Urinary bladder (tissue), 4 donors: ENCODE measurements at places on chromosomes 2 and 18. TPM values are rescaled to one million over a fixed set of nuclear protein-coding genes. Genes with fewer than 3 reads are reported as not detected.

DNA sequence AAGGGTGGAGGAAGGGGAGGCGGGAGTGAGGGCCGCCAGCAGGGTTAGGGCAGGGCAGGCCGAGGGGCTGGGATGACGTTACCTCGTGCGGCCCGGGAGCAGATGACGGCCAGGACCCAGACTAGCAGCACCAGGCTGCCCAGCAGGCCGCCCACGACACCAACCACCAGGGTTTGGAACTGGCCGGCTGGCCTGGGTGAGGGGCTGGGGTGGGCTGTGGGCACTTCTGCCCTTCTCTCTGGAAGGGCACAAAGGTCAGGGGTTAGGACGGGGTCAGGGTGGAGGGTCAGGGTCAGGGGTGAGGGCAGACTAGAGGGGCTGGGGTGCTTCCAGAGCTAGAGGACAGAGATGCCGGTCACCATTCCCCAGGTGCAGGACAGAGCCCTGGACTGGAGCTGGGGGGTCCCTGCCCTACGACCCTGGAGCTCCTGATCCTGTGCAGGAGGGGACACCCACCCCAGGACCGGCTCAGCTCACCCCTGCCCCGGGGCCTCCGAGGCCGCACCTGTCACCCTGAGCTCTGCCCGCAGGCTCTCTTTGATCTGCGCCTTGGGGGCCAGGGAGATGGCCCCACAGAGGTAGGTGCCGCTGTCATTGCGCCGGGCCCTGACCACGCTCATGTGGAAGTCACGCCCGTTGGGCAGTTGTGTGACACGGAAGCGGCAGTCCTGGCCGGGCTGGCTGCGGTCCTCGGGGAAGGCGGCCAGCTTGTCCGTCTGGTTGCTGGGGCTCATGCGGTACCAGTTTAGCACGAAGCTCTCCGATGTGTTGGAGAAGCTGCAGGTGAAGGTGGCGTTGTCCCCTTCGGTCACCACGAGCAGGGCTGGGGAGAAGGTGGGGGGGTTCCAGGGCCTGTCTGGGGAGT lies 6.3 kb downstream of the PDCD1 start:
- no peak for DNase-seq

GRCh38 chr2:144479138-144479537 lies 40.8 kb downstream of the ZEB2 start:
- no peak for DNase-seq

DNA sequence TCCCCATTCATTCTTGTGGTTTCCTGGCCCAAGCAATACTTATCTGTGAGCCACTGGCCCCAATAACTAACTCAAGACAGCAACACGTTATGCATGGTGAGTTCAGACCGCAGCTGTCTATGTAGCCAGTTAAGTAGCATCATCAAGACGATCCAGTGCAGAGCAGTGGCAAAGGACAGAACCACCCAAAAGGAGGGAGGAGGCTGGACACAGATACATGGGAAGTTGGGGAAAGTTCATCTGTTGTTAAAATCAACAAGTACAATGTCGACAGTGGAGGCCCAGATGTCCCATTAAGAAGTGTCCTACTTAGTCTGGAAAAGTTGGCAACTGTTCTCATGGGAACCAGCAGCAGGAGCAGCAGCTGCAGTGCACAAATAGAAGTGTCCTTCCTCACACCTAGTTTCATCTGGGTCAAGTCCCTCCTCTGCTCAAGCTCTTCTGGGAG lies 106.9 kb upstream of the THOC1 start:
- no peak for DNase-seq

CXCR4 gene
- 20.4 TPM for polyA plus RNA-seq

GALNT3 gene
- polyA plus RNA-seq = 3.2 TPM
